ENCODE measurements at places on chromosomes 2 and 18. TPM values are rescaled to one million over a fixed set of nuclear protein-coding genes. Genes with fewer than 3 reads are reported as not detected.

Gene ECEL1
- polyA plus RNA-seq: not detected

Gene TYMS
- 27.8 TPM for polyA plus RNA-seq

Gene UGT1A8
- 0.39 TPM for polyA plus RNA-seq

Gene MOGAT1
- polyA plus RNA-seq: not detected

Gene ABCG8
- polyA plus RNA-seq: not detected

Gene SIX2
- polyA plus RNA-seq: 0.04 TPM

Measured in esophagus (tissue), 2 donors.